Osteocyte (in vitro differentiated cells): ENCODE measurements at places on chromosomes 5 and 9. TPM values are rescaled to one million over a fixed set of nuclear protein-coding genes. Genes with fewer than 3 reads are reported as not detected.
A peak's percentile ranks its signal among the peaks of the same experiment; 100 is the strongest.

The UGT3A2 gene
- total RNA-seq: not detected in 2 replicates

The ACER2 gene
- total RNA-seq: 0.52 and 0.70 TPM in 2 replicates

The HRH2 gene
- not detected in 2 replicates for total RNA-seq

The SOHLH1 gene
- total RNA-seq: not detected in 2 replicates

The LECT2 gene
- not detected in 2 replicates for total RNA-seq

DNA sequence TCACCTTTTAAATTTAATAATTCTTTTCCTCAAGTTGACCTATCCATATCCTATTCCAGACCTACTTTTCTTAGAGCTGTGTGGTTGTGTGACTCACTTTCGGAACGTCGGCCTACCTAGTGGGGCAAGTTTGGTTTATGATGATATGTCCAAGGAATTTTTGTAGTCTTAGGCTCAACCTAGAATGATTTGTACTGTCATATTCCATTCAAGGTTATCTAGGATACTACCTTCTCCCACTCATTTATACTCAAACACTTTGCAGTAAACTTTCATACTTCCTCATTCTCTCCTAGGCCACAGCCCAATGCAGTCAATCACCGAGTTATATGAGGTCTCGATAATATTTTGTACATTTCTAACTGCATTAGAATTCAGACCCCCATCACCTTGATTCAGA is 61.9 kb downstream of the PIK3R1 start:
- DNase-seq: no peak

GRCh38 chr5:103690676-103691075 is 128.1 kb upstream of the NUDT12 start:
- DNase-seq: no peak

DNA sequence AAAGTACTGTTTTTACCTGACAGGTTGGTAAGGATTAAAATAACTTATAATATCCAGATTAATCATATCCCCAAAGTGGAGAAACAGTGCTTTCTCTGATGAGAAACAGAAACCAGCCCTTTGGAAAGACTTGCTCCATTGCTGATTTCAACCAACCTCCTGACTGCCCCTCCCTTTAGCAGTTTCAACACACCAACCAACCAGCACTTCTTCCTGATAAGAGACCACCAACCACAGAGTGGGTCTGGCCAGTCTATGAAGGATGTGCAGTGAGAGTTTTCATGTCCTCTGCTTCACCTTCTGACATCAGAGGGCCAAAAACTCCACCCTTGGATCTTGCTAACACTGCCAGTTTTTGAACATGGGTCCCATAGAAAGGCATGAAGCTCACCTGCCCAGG is 28.1 kb downstream of the RIGI start:
- DNase-seq: no peak

- DNase-seq: no peak
Measured at GRCh38 chr5:168850683-168851082, 271.5 kb upstream of the PANK3 start.

DNA sequence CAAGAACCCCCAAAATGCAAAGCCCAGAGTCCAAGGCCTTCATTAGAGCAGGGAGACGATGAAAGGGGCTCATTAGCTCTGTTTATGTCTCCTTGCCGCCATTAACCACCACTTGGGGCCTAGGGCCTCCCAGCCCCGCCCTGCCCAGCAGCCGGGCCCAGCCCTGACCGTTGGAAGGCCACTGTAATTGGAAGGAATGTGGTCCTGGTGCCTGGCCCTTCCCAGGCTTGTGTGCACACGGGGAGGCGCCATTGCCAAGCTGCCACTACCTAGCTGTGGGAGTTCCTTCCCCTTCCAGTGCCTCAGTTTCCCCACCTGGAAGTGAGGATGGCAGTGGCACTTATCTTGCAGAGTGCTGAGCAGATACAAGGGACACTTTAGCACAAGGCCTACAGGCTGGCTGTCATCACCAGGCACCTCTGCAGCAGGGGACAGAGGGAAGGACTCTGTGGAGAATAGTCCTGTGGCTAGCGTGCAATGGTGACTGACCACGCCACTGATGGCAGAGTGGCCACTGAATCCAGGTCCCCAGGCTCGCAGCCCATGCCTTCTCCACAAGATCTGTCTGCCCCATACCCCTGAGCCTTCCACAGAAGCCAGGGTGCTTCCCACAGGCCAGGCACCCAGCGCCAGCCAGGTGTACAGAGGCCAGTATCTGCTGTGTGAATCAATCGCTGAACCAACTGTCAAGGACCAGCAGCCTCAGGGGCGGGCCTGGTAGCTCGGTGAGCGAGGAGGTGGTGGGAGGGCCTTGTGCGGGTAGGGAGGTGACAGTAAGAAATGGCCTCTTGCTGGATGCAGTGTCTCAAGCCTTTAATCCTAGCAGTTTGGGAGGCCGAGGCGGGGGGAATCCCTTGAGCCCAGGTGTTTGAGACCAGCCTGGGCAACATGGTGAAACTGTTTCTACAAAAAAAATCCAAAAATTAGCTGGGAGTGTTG is 20.8 kb downstream of the GBGT1 start:
- no peak for DNase-seq

DNA sequence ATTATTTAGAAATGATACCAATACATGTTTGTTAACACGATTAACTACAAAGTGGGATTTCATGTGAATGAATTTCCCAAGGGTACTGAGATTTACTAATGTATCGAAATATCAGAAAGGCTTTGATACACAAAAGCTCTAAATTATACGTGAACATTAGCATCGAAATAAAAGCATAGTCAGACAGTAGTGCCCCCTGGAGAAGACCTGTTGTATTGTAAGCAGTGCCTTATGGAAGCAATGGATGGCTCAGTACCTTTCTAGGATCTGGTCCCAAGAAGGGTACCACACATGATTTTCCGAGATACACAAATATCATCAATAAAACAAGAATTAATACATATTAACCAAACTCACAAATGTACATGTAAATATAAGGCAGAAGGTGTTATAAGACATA is 153.8 kb downstream of the CDH12 start:
- DNase-seq: no peak

DNA sequence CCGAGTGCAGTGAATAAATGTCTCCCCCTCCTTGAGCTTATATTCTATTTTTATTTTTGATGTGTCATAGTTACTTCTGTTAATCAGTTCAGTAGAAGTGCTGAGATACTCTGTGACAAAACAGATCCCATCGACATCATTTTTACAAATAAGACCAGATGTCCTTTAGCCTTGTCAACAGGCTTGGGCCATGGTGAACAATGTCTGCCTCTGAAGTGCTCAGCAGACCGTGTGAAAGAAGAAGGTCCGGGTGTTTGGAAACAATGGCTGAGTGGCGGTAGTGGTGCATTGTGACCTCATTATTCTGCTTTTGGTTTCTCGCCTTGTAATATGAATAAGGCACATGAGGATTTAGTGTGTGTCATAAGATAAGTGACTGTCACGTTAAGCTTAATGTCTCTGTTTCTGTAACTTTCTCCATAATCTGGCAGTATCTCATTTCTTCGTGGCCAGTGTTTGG is 71.2 kb downstream of the SYK start:
- peak; percentile 10 for DNase-seq

GRCh38 chr9:98551511-98552286 is 157.0 kb downstream of the GABBR2 start:
- DNase-seq: peak; percentile 49

DNA sequence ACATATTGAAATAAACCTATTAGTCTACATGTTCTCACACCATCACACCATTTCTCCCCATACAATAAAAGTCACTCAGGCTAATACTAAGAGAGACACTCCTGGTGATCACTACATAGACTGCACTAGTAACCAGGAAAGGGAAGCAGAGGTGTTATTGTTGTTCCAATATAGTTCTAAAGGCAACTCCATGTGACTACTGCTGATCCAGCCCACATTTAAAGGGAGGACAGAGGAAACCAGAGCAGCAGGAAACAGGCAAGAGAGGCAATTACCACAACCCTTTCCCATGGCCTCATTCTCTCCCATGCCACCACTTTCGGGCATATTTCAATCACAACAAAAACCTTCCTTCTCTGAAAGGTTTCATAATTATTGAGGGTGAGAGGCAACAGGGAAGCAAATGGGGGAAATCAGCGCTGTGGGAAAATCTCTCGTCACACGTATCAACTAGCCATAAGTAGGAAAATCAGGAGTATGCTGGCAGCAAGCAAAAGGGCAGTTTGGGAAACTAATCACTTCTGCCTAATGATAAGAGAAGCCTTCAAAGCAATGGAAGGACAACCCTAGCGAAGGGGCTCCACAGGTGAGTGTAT is 1.8 kb downstream of the UBAP2 start:
- no peak for DNase-seq

GRCh38 chr5:93245226-93245625 is 335.8 kb downstream of the NR2F1-AS1 start:
- no peak for DNase-seq
